DMS79 (cell line): ENCODE measurements at places on chromosomes 5 and 9.

- no peak for DNase-seq
Measured at GRCh38 chr9:112112519-112112918, 62.6 kb downstream of the SUSD1 start.

DNA sequence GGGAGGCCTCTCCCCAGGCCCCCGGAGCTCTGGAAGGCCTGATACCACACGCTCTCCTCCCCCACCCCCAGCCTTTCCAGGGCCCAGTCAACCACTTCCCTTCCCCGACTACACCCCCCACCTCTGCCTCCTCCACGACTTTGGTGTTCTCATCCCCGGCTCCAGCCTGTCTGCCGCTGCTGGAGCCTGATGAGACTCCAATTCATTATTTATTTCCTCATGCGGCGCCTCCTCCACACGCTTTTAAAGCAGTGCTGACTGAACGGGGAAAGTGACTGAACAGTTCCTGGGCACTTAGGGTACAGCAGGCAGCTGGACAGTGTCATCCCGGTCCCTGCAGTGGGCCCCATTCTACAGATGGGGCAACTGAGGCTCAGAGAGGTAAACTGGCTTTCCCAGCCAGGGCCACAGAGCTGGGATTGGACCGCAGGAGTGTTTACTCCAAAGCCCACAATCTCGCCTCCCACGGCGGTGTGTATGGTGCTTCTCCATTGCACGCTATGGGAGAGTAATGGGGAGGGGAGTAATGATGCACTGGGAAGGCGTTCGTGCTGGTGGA, 15.9 kb upstream of the RPL26L1 start:
- no peak for DNase-seq

GRCh38 chr5:144203750-144204596, 33.3 kb downstream of the KCTD16 start:
- DNase-seq = peak; percentile 19

GRCh38 chr5:113266913-113267227, 167.9 kb downstream of the TSSK1B start:
- no peak for DNase-seq

DNA sequence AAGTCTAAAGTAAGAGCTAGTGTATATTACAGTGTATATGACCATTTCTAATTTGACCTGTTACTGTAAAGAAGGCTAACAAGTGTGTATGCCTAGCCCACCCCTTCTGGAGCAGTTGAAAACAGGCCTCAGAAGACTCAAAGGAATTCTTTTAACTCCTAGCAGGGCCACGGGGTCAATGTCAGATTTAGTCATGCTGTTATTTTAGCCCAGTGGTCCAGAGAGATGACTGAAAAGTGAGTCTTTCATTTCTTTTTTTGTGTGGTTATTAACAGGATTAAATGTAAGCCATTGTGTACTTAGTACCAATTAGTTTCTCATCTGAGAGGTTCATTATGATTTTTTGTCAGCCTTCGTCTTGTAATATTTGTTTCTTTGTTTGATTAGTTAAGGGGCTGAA, 24.4 kb downstream of the ZCCHC7 start:
- DNase-seq = no peak

- DNase-seq = no peak
Measured at GRCh38 chr9:123391233-123391632, 35.2 kb downstream of the CRB2 start.

GRCh38 chr5:157157293-157157891, 8.7 kb downstream of the GARIN3 start:
- DNase-seq = no peak

- DNase-seq = no peak
Measured at GRCh38 chr5:91416491-91416890, 33.4 kb upstream of the ARRDC3 start.

GRCh38 chr5:34803974-34804732, 34.8 kb upstream of the TTC23L start:
- no peak for DNase-seq

GRCh38 chr9:5945112-5945511, 54.4 kb downstream of the MLANA start:
- DNase-seq = no peak

DNA sequence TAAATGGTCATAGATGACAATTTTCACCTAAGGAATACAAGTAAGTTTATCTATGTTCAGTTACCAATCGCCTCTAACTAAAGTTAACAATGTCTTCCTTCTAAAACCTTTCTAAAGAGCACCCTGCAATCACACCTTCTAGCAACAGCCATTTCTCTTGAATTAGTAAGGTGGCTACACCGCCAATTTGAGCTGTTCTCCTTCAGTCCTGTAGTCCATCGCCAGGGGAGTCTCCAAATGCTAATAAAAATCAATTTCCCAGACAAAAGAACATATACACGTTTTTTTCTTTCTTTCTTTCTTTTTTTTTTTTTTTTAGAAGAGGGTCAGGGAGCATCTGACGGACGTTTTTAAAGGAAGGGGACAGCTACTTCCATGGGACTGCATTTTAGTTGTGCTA, 729 bp upstream of the RORB start:
- no peak for DNase-seq

- no peak for DNase-seq
Measured at GRCh38 chr5:72245546-72245945, 74.5 kb downstream of the MRPS27 start.

- no peak for DNase-seq
Measured at GRCh38 chr9:110671849-110672248, 3.3 kb downstream of the MUSK start.

DNA sequence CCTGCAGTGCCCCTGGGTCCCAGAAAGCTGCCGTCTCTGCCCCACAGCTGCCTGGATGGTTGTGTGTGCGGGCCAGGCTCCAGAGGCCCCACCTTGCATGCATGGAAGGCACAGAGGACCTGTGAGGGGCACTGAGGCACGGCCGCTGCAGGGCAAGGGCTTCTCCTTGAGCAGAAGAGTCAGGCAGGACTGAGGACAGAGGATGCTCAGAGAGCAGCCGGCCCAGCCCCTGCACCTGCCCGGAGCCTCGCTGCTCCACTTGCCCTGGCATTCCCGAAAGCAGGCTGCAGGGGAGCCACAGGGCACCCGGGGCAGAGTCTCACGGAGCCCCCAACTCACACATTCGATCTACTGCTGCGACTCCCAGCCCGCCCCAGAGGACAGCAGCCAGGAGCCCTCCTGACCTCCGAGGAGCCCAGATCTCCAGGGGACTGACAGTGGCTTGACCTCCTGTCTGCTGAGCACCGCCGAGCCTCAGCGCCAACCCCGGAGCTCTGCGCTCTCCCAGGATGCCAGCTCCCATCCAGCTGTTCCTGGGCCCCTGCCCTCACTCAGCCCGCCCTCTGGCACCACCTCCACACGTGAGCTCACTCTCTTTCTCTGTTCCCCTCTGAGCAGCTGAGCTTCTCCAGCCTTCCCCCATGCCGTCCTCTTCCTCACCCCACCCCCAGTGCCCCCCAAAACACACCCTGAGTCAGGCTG, 95.0 kb downstream of the KCNT1 start:
- peak; percentile 32 for DNase-seq

DNA sequence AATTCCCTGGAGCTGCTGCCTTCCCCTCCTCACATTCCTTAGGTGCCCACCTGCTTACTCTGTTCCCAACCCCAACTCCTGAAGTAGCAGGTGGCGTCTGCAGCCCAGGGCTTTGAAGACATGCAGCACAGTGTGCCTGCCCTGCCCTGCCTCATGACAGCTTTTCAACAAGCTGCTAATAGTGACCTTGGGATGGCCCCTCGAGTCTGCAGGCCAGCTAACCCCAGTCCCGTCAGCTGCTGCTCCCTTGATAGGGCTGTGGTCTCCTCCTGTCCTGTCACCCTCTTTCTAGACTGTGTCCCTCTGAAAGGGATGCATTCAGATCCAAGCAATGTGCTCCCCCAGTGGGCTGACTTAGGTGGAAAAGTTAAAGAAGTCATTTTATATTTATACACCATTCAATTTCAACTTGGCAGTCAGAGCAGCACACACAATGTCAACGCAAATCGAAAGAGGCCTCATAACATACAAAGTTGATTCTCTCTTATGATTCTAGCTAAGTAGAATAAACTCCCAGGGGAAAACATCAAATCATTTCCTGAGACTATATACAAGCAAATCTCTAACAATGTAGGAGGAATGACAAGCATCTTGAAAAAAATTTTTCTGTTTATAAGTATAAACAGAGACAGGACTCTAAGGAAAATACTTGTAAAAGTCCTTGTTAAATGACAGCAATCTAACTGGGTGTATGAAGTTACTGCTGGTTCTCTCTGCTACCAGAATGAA, 37.9 kb downstream of the ADRB2 start:
- no peak for DNase-seq

DNA sequence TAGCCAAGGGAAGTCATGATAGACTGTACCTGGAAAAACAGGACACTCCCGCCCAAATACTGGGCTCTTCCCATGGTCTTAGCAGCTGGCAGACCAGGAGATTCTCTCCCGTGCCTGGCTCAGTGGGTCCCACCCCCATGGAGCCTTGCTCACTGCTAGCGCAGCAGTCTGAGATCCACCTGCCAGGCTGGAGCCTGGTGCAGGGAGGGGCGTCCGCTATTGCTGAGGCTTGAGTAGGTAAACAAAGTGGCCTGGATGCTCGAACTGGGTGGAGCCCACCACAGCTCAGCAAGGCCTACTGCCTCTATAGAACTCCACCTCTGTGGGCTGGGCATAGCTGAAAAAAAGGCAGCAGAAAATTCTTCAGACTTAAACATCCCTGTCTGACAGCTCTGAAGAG, 10.1 kb upstream of the THG1L start:
- DNase-seq = no peak

- DNase-seq = peak; percentile 91
Measured at GRCh38 chr9:131656356-131657036, 83.4 kb downstream of the RAPGEF1 start.

- DNase-seq = no peak
Measured at GRCh38 chr5:37876943-37877342, 37.1 kb upstream of the GDNF start.

GRCh38 chr5:39761199-39761950, 336.6 kb upstream of the DAB2 start:
- DNase-seq = no peak

DNA sequence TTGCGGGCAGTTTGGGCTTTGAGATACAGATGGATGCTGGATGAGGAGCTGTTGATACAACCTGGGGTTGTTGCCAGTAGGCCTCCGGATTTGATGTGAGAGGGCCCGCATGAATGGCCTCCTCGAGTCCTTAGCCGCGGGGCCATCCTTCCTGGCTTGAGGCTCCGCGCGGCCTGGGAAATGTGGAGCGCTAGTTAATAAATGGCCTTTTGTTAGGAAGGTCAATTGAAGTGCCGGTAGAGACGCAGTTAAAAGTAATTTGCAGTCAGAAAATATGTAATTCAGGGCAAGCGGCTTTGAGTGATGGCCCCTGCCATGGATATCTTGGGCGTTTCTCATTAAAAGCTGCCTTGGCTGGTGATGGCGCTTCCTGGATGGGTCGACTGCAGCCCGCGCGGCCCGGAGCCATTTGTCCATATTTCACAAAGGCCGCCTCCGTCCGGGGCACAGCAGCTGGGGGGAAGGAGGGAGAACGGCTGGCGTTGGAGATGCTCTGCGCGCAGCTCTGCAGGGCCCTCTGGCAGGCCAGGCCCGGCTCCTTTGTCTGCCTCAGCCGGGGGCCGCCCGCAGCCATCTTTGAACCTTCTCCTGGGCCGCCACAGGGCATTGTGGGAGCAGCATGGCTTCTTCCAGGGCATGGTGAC, 11.2 kb downstream of the MVB12B start:
- no peak for DNase-seq

GRCh38 chr9:1837453-1838084, 177.6 kb upstream of the SMARCA2 start:
- no peak for DNase-seq

GRCh38 chr5:116881921-116882531, 307.4 kb upstream of the SEMA6A start:
- DNase-seq = peak; percentile 66

- peak; percentile 59 for DNase-seq
Measured at GRCh38 chr9:135440620-135441019, 39.0 kb upstream of the PPP1R26 start.

- DNase-seq = peak; percentile 74
Measured at GRCh38 chr5:139635606-139636206, 12.4 kb upstream of the CXXC5 start.

GRCh38 chr9:72048850-72049249, 11.6 kb downstream of the C9orf57 start:
- DNase-seq = no peak

DNA sequence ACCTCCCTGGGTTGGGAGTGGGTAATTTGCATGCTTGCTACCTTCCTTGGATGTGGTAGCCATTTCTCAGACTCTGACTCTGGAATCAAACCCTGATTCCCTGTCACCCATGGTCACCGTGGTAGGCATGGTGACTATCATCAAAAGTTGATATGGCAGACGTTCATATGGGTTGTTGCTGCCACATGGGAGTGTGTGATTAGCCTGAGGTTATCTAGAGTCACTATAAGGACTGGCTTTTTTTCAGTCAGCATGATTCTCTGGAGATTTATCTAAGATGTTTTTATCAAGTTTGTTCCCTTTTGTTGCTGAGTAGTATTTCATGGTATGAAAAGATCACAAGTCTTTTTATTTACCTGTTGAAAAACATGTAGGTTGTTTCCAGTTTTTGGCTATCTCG, 7.0 kb downstream of the RCL1 start:
- DNase-seq = no peak

DNA sequence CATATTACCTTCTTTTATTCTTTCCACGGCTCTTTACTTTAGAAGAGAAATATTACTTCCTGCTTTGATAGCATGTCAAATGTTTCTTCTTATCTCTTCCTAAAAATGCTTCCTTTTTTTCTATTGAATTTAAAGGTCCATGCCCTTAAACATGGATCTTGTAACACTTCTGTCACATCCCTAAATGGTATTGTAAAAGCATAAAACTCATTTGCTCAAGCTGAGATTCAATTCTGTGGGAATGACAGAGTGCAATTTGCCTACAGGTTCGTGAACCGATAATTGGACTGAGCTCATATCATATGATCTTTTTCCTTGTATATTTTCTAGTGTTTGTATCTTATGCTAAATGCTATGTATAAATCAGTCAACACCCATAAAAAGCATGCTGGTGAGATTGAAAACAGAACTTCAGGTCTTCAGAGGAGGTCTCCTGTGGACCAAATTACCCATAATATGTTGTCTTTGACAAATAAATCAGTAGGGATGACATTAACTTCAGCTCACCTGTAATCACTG, 429.3 kb downstream of the TMEM232 start:
- no peak for DNase-seq

GRCh38 chr5:61397238-61397637, 65.2 kb downstream of the ZSWIM6 start:
- DNase-seq = no peak

- DNase-seq = no peak
Measured at GRCh38 chr9:131874447-131874846, 134.6 kb upstream of the RAPGEF1 start.

- peak; percentile 37 for DNase-seq
Measured at GRCh38 chr5:132369474-132370180, at the start of gene SLC22A5. SLC22A5 (plus strand) TSS chr5:132369710; CDS start chr5:132369973, 263 bp downstream.

DNA sequence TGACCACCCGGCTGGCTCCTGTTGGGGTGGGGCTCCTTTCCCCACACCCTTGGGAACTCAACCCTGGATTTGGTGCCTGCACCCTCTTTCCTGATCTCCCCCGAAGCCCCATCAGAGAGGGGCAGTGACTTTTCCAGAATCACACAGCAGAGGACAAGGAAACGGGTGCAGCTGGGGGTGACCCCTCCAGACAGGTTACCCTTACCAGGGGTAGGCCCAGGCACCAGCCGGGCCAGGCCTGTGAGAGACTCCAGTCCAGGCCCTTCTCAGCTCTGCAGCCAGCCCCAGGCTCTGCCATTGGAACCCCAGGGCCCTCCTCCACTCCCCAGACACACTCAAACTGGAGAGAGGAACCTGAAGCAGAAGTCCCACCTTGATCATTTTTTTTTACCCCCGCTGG, 19.0 kb upstream of the PHYHD1 start:
- DNase-seq = no peak

- no peak for DNase-seq
Measured at GRCh38 chr9:18580151-18580550, 106.2 kb downstream of the ADAMTSL1 start.
